ENCODE measurements at places on chromosomes 12 and 14.
A peak's percentile ranks its signal among the peaks of the same experiment; 100 is the strongest.

GRCh38 chr12:109652977-109653264 is 60.7 kb upstream of the FAM222A start:
- no peak for DNase-seq

GRCh38 chr14:100350986-100351385 is 27.8 kb downstream of the SLC25A47 start:
- DNase-seq = no peak

- DNase-seq = no peak
Measured at GRCh38 chr14:30196861-30197260, 269.2 kb upstream of the PRKD1 start.

DNA sequence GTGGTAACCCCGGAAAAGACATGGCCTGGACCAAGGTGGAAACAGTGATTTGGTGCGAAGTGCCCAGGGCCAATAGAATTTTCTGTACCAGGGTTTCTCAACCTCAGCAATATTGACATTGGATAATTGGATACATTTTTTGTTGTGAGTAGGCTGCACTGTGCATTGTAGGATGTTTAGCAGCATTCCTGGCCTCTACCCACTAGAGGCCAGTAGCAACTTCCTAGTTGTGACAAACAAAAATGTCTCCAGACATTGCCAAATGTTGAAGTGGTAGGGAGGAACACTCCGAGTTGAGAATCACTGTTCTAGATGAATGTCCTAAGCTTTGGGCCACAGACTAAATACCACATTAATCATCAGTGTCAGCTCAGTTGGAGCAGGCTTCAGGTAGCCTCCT is 6.2 kb upstream of the CGRRF1 start:
- DNase-seq = no peak

DNA sequence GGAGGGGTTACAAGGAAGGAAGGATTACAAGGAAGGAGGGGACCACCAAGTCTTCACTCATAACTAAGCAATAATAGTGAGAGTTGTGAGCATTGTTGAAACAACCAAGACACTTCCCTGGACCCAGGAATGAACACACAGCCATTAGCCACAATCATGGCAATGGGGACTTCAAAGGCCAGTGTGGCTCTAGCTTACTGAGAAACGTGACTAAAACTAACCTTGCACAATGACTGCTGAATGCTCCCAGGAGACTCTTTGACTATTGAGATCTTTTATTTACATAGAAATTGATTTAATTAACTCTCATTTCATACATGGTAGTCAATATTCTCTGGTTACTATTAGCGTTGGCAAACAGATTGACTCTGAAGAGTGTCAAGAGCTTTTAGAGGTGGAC is 263.0 kb upstream of the SOX5 start:
- no peak for DNase-seq

DNA sequence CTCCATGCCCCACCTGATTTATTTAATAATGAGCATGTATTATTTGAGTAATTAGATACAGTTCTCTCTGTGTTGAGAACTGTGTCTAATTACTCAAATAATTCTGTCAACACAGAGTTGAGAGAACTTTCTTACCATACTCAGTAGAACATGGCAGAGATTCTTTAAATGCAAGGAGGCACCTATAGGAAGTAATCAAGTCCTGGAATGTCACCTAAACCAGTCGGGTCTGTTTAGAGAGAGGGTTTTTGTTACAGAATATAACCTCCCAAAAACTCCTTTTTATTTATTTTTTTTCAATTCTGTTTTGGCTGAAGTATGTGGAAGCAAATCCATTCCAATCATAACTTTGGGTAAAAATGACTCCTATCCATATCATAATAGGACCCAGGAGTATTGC is 37.5 kb upstream of the CIT start:
- no peak for DNase-seq

GRCh38 chr12:211639-212414 is 2.1 kb downstream of the SLC6A12 start:
- no peak for DNase-seq

DNA sequence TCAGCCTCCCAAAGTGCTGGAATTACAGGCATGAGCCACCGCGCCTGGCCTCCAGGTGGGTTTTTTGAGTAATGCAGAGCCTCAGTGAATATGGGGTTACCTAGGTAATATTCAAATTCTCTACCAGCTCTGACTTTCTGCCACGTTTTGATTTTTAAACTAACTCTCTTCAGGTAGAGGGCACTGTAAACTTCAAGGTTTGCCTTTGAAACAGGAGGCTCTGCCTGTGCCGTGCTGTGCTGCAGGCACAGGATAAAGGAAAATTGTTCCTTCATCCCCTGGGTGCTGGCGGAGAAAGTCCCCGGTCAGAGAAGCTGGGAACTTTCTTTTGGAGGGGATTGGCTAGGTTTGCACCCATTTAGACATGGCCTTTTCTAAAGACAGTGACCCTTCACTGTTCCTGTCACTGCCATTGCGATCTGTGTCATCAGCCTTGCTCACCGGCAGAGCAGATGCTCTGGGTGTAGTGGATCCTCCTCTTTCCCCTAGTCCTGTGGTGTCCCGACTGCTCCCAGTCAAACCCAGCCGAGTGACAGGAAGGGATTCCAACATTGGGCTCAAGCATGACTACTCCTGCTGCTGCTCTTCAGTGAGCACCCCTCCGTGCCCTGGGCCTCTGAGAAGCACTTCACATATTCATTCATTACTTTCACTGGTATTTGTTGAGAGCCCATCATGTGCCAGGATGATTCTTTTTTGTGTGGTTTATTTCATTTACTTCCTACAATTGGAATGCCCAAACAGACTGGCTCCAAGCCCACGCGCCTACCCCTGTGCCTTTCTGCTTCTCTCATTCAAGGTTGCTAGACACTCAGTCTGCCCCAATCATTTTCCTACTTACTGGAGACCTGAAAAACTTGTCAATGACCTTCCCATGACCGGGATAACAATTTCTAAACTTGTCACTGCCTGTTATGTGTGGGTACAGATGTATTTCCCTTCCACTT is 103.6 kb downstream of the TMEM30B start:
- DNase-seq = no peak

DNA sequence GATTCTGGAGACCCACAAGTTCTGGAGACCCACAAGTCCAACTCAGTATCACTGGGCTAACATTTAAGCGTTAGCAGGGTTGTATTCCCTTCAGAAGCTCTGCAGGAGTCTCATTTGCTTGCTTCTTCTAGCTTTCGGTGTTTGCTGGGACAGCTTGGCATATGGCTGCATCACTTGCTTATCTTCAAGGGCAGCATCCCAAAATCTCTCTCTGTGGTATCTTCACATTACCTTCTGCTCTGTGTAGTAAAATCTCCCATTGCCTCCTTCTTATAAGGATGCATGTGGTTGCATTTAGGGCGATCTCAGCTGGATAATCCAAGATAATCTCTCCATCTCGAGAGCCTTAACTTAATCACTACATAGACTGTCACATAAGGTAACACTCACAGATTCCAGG is 7.3 kb upstream of the CNTN1 start:
- DNase-seq = no peak

GRCh38 chr14:102965282-102965681 is 42.8 kb downstream of the AMN start:
- no peak for DNase-seq

DNA sequence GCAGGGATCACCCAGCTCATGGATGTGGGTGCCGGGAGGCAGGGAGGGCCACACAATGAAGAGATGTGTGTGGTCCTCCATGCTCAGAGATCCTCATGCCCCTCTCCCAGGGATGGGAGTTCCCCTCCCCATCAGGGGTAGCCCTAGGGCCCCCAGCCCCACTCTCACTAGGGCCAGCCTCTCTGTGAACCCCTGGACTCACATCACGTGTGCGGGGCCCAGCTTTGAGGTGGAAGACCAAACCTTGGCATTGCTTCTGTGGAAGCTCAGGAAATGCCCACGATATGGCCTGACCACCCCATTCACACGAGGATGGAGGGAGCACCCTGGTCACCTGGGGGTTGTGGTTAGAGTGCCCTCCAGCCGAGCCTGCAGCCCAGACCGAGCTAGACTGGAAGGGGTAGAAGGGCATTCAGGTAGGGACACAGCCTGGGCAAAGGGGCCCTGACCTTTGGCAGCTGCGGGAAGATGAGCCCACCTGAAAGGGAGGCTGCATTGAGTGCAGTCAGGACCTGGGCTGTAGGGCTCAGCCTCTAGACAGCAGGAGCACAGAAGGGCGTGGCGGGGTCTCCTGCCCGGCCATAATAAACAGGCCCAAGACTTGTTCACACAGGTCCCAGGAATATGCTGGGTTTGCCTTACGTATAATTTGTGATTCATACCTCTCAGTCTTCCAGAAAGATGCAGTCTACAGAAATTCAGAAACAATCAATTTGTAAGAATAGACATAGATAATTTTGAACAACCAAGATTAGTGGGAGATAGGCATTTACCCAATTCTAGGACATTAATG is 34.8 kb upstream of the RCOR1 start:
- DNase-seq = no peak

GRCh38 chr14:101838476-101838875 is 77.0 kb downstream of the PPP2R5C start:
- DNase-seq = no peak

GRCh38 chr12:77122661-77123060 is 57.3 kb upstream of the E2F7 start:
- DNase-seq = no peak

DNA sequence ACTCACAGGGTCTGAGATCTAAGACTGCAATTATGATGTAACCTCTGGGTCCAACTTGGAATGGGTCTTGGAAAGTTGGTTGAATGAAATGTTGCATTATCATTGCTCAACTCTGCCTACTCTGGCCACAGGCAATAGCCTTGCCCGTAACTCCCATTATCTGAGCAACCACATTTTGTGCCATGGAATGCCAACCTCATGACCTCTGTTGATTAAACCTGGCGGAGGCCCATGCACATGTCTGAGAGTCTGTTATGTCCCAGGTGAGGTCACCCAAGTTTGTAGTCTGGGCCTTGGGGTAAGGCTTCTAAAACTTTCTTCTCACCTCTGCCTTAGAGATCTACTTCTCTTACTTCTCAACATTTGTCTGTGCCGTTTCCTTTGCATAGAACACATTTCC is 140.9 kb downstream of the TBX5 start:
- no peak for DNase-seq

- no peak for DNase-seq
Measured at GRCh38 chr12:99911967-99912366, 72.8 kb downstream of the ANKS1B start.

- no peak for DNase-seq
Measured at GRCh38 chr12:11885261-11886038, 185.3 kb upstream of the BCL2L14 start.

DNA sequence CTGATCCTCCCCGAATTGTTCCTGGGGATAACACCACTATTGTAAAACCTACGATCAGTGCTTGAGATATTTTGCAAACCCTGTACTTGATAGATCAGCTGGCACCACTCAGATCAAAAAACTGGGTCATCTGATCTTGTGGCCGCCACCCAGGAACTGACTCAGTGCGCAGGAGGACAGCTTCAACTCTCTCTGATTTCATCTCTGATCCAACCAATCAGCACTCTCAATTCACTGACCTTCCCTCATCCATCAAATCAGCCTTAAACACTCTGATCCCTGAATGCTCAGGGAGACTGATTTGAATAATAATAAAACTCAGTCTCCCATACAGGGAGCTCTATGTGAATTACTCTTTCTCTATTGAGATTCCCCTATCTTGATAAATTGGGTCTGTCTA is 4.2 kb upstream of the XPOT start:
- DNase-seq = peak; percentile 21

DNA sequence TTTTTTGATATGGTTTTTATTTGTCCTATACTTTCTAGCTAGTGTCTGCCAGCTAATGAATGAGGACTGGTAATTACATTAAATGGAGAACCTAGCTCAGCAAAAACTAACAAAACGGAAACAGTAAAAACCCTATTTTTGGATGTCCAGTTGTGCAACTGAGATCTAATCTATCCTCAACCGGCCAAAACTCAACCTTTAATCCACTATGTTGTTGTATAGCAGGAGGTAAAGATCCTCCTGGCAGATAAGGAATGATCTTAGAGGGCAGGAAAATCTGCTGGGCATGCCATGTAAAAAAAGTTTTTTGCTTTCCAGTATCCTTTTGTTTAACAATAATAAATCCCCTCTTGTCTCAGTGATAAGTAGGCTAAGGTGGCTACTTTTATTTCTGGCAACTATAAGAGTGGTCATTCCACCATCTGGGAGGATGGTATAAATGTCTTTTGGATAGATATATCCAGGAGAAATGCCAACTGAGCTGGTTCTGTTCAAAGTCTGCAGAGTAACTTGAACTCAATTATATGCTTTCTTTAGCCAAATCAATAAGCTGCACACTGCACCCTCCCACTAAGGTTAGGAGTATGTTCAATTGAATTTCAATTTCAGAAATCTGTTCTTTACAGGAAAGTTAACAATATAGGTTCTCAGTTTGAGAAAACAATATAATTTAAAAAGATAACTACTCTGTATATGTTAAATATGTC is 40.1 kb downstream of the WASHC3 start:
- no peak for DNase-seq

- DNase-seq = no peak
Measured at GRCh38 chr12:95694136-95694535, 96.4 kb downstream of the NTN4 start.

GRCh38 chr12:91043408-91043807 is 14.4 kb downstream of the KERA start:
- no peak for DNase-seq

- no peak for DNase-seq
Measured at GRCh38 chr14:101273091-101273490, 288.2 kb upstream of the DIO3 start.

DNA sequence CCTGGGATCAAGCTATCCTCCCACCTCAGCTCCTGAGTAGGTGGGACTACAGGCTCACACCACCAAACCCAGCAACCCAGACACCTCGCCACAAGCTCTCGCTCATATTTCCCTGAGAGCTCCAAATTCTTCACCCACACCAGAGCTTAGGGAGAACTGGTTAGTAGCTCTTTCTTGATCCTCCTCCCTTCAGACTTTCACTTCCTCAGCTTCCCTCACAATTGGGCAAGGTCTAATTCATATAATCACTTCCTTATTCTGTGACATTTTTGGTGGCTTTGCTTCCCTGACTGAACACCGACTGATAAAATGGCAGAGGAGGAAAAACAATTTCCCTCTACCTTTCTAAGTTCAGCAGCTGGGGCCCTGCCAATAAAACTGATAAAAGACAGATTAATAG is 88.5 kb downstream of the GXYLT1 start:
- DNase-seq = peak; percentile 4
